ENCODE measurements at places on chromosomes 2 and 18. TPM values are rescaled to one million over a fixed set of nuclear protein-coding genes. Genes with fewer than 3 reads are reported as not detected.

Gene BOLL
- total RNA-seq, result not detected

Gene TRMT61B
- total RNA-seq, result 17.8 TPM

Gene HDAC4
- total RNA-seq, result 44.8 TPM

Gene B4GALT6
- 0.76 TPM for total RNA-seq

Gene CYP1B1
- 0.85 TPM for total RNA-seq

Gene IGFBP5
- total RNA-seq, result 3.3 TPM

Gene DPY30
- 31.7 TPM for total RNA-seq

Gene UNC80
- total RNA-seq, result not detected

Gene SERPINB10
- not detected for total RNA-seq

Gene C2orf15
- 2.1 TPM for total RNA-seq

Gene ANKRD62
- not detected for total RNA-seq

Gene RPE
- total RNA-seq, result 25.7 TPM

Gene PTPRN
- not detected for total RNA-seq

Gene TXNL1
- total RNA-seq, result 35.7 TPM

Gene ATP8B1
- not detected for total RNA-seq

Gene STPG4
- 0.79 TPM for total RNA-seq

Gene SP110
- 104 TPM for total RNA-seq

Gene PROC
- not detected for total RNA-seq

Gene TRIP12
- total RNA-seq, result 219 TPM

Gene GATA6
- 0.32 TPM for total RNA-seq

Gene DSC3
- total RNA-seq, result 0.18 TPM

Gene REG3A
- total RNA-seq, result 0.35 TPM

Gene TUBA4B
- total RNA-seq, result not detected

Gene CAPN13
- total RNA-seq, result not detected
